GM04504 (cell line): ENCODE measurements at places on chromosomes 16 and 17.

DNA sequence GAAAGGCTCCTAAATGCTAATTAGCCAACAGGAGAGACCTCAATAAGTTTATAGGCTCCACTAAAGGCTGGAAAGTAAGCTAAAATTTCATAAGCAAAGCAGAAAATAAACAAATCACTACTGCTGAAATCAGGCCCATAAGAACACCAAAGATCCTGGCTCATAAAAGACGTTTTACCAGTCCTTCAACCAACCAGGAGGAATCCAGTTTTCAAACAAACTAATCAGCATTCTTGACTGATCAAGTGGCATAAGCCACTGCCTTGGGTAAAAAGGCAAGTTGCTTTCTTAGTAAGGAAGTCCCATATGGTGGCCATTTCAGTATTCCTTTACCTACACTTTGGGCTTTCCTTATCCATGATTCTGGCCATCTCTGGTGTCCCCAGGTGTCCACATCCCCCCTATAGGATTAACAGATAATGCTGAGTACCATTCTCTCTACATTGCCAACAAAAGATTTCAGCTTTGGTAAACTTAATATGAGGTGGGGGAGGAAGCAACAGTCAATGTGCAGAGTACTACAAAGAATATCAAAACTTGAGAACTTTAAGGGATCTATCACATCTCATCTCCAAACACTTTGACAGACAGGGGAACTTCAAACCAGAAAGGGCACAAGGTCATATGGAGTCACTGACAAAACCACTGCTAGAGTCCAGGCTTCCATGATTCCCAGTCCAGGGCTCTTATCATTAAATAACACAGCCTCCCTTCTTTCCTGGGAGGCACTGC, 1.3 kb downstream of the TOM1L2 start:
- no peak for DNase-seq

- DNase-seq = no peak
Measured at GRCh38 chr17:57629886-57630285, 115.2 kb downstream of the CCDC182 start.

DNA sequence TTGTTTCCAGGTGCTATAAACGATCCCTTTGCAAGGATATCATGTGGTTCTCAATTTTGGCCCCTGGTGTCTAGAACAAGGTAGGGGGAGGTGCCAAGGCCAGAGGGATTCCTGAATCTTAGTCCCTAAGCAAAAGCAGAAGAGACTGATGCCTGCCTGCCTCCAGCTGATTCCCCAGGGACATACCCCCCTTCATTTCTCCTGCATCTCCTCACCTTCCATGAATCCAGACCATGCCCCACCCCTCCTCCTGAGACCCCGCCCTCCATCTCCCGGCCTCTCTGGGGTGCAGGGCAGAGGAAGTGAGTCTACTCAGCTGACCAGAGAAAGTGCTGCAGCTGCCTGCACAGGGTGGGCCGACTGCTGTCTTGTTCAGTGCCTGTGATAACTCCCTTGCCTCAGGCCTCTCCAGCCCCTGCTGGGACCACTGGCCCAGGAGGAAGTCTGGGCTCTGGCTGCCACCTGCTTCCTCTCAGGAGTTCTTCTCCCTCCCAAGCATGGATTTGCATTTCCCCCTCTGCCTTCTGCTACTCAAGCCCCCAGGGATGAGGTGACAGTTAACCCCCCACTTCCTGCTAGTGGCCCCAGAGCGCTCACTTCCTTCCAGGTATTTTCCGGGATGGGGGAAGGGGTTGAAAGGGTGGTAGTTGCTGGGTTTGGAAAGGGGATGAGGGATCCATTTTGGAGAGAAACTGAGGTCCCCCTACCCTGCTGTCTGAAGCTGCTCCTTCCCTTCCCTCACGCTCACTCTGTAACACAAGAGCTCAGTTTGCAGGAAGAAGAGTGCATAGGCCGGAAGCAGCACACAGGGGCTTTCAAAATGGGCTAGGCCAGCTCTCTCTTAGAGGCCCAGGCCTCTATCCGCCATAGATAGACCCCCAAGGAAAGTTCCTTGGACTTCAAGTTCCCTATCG, 10.5 kb upstream of the TSPOAP1 start:
- no peak for DNase-seq

- DNase-seq = peak; percentile 28
Measured at GRCh38 chr17:9729034-9729650, 62.2 kb downstream of the DHRS7C start.

GRCh38 chr17:35555691-35556090, 4.9 kb downstream of the SLFN14 start:
- DNase-seq = no peak

GRCh38 chr16:86396901-86397311, 113.4 kb upstream of the FOXF1 start:
- DNase-seq = peak; percentile 90

- DNase-seq = no peak
Measured at GRCh38 chr17:17252149-17252661, 15.2 kb upstream of the FLCN start.

DNA sequence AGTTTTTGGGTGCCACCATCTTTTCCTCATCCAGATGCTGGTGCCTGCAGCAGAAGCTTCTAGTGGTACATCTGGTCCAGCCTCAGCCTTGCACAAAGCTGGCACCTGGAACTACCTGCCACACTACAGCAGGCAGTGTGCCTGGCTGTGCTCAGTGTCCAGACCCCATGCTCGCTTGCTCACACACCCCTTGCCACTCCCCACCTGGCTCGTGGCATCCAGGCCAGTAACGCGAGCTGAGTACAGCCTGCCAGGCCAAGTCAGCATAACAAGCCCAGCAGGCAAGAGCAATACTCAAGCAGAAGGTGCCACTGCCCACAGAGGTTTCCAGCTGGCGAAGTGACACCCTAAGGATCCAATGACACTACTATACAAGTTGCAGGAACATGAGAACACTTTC, 29.7 kb upstream of the KIF2B start:
- no peak for DNase-seq

DNA sequence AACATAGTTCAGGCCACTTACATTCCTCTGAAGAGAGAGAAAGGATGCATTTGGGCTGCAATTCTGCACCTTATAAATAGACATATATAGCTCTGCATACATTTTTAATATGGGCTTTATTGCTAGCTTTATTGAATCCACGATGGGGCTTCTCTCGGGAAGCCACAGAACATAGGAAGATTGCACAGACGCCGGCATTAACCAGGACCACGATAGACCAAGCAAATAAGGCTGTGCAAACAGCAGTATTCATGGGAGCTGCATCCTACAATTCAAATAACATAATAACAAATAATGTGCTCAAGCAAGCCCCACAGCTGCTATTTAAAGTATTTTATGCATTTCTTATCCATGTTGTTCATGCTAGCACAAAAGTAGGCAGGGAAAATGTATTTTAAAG, 432.3 kb downstream of the TMEM114 start:
- no peak for DNase-seq

DNA sequence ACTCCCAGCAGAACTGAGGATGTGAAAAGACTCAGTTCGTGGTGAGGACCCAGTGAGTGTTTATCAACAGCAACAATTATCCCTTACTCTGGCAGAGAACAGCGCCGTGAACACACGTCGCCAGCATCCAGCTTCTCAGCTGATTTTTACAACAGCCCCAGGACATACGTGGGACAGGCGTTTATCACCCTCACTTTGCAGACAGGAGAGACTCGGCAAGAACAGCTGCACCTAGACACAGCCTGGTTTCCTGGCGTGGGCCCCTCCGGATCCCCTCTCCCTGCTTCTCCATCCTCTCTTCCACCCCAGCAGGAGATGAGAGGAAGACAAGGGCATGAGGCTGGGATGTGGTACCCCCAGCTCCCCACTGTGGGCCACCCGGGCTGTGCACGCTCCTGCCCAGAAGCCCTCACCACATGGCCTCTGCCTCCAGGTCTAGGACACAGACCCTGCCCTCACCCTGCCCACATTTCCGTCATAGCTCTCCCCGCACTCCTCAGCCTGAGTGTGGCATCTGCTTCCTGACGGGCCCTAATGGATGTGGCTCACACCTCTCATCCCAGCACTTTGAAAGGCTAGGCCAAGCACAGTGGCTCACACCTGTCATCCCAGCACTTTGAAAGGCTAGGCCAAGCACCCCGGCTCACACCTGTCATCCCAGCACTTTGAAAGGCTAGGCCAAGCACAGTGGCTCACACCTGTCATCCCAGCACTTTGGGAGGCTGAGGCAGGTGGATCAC, 17.5 kb downstream of the ABR start:
- DNase-seq = no peak

- DNase-seq = peak; percentile 75
Measured at GRCh38 chr17:45218895-45219661, 2.6 kb upstream of the FMNL1 start.

DNA sequence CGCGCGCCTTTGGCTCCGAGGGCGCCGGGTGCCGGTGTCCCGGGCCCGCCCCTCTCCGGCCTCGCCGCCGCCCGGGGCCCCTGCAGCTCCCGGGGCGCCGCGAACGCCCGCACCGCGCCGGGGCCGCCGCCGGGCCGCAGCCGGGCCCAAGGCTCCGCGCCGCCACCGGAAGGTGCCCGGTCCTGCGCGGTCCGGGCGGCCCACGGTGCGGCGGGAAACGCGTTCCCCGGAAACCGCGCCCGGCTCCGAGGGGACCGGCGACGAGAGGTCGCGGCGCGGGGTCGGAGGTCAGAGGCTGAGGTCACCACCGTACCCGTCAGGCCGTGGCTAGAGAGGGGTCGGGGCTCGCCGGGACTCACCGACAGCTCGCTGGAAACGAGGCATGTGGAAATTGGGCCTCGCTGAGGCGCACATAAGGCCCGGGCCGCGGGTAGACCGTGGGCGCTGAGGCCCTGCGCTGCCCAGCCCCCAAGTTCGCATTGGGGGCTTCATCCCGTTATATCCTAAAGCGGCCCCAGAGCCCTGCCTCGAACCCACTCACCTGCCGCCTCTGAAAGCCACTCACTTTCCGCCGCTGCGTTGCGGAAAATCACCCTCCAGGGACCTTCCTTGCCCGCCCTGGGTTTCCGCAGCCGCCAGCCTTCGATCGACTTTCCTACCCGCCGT, at the start of gene DUS1L:
TSS of gene DUS1L (minus strand) at position 167 of the 666 bp plus-strand sequence. CDS start 745 bp downstream, outside the sequence.
- peak; percentile 29 for DNase-seq

DNA sequence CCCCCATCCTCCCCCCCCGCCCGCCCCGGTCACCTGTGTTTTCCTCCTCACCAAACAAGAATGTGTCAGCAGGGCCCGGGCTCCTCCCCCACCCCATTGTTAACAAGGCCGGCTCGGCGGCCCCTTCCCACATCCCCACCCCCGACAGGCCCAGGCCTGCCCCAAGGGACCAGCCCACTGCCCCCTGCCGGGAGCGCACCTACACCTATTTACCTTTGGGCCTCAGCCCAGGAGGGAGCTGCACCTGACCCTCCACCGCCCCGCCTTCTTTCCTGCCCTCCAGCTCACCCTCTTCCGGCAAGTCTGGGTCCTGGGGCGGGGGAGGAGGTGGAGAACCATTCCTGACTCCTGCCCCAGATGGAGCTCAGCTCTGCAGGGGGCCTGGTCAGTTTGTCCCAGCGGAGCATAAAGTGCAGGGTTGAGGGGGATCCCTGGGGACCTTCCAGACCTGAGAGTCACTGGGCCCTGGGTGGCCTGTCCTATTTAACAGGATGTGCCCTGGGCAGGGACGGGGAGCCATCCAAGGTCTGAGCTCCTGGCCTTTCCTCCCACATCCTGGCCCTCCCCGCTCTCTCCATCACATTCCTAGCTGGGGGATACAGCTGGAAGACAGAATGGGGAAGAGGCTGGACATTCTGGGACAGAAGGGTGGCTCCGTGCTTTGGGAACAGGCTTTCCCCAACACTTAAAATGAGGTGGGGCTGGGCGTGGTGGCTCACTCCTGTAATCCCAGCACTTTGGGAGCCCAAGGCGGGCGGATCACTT, 8.3 kb downstream of the FOXJ1 start:
- no peak for DNase-seq

DNA sequence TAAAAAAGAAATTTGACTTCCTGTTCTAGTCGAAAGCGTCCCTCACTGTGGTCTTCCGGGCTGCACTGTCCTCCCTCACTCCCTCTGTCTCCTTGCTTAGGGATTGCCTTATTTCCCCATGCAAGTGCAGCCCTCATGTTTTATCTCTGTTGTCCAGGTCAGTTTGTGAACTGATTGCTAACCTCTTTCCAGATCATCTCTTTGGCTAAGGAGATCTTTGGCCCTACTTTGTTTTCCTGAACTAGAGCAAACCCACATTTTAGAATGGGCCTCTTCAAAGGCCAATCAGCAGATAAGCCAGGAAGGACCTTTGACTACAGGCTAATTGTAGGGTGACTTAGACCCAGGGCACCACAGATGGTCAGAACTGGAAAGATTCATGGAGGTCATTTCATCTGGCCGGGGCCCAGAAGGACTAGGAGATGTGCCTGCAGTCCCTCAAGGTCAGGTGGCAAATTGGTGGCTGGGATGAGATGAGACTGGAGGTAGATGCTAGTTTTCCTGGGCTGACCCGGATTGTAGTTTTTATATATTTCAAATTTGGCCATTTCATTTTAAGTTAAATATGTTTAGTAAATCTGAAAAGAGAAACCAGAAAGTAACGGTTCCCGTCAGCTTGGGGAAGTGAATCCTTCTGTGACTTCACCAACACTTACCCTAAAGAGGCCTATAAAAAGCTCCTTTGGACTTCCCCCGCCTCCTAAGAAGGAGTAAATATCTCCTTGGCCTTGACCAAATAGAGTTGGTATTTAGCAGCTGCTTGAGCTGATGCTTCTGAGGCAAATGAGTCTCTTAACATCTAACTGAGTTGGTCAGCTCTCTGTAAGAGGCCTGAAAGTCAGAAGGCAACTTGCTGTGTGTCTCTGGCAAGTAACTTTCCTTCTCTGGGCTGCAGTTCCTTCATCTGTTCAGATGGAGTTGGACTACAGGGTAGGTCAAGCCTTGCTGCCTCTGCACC, 6.2 kb upstream of the SLC25A19 start:
- no peak for DNase-seq

GRCh38 chr16:50270510-50271147, 4.3 kb downstream of the ADCY7 start:
- no peak for DNase-seq

GRCh38 chr17:36586138-36586537, 5.5 kb upstream of the DHRS11 start:
- DNase-seq = no peak

DNA sequence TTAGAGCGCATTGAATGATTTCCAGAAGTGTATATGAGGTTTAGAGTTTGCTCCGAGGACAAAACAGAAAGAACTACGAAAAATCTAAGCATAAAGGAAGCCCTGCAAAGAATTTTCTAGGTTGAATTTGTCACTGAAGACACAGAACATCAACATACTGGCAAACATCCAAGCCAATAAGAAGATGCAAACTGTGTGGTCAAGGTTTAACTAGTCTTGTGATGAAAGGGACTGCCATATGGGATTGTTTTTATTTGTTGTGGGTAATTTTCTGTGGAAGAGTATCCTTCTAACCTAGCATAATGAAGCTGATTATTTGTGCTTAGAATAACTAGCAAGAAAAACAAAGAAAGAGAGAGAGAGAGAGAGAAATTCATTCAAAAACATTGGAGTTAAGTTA, 492.0 kb upstream of the ERCC4 start:
- DNase-seq = peak; percentile 9

- no peak for DNase-seq
Measured at GRCh38 chr16:85969591-85969990, 70.6 kb downstream of the IRF8 start.

- no peak for DNase-seq
Measured at GRCh38 chr17:19656851-19657581, 8.5 kb downstream of the ALDH3A2 start.

- no peak for DNase-seq
Measured at GRCh38 chr16:2042986-2043666, 4.5 kb downstream of the NTHL1 start.

- no peak for DNase-seq
Measured at GRCh38 chr17:78555746-78556401, 21.3 kb downstream of the DNAH17 start.
